ENCODE measurements at places on chromosomes 3 and 15.

- no peak overlapping the region for H3K27ac ChIP-seq
- no peaks in the 10 kb centered on the region for H3K27me3 ChIP-seq
- no peak for DNase-seq
- H3K36me3 ChIP-seq = no peaks in the 10 kb centered on the region
- no peak overlapping the region for H3K4me3 ChIP-seq
- H3K4me1 ChIP-seq = no peaks in the 10 kb centered on the region
Observed at GRCh38 chr3:30421266-30421665, 185.1 kb upstream of the TGFBR2 start.

GRCh38 chr15:28948036-28948435 lies 62.3 kb downstream of the APBA2 start:
- H3K27me3 ChIP-seq = no peaks in the 10 kb centered on the region
- DNase-seq = no peak
- H3K27ac ChIP-seq = no peak overlapping the region
- no peaks in the 10 kb centered on the region for H3K4me1 ChIP-seq
- H3K36me3 ChIP-seq = no peaks in the 10 kb centered on the region

DNA sequence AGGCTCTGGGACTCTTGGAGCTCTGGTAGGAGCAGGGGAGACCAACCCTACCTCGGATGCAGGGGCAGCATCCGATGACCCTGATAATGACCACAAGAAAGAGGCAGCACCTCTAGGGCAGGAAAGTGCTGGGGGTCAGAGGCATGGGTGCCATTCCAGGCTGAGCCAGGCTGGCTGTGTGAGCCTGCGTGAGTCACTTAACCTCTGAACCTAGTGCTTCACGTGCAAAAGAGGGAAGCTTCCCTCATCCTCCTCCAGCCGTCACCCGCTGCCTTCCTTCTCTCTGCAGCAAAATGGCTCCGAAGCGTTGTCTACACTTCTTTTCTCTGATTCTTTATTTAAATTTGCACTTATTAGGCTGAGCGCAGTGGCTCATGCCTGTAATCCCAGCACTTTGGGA lies 35.5 kb downstream of the ZDHHC19 start:
- no peak for DNase-seq
- no peaks in the 10 kb centered on the region for H3K36me3 ChIP-seq
- no peaks in the 10 kb centered on the region for H3K27me3 ChIP-seq
- no peak overlapping the region for H3K27ac ChIP-seq
- no peak overlapping the region for H3K4me3 ChIP-seq

GRCh38 chr3:139325551-139325950 lies 18.3 kb upstream of the MRPS22 start:
- no peaks in the 10 kb centered on the region for H3K36me3 ChIP-seq
- no peak overlapping the region for H3K4me3 ChIP-seq
- DNase-seq = no peak
- H3K27ac ChIP-seq = no peak overlapping the region

DNA sequence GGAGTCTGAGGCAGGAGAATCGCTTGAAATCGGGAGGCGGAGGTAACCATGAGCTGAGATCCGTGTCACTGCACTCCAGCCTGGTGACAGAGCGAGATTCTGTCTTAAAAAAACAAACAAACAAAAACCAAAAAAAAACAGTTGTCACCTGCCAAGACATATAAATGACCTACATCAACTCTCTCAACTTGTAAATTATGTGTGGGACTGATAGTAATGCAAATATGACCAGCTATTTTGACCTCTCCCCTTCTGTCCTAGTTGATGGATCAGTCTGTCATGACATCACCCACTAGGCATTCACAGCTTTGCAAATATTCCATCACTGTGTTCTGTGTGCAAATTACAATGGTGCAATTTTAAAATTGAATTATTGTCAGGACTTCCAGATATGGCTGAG lies 175.4 kb downstream of the EBLN2 start:
- DNase-seq = no peak
- H3K27ac ChIP-seq = no peak overlapping the region
- no peaks in the 10 kb centered on the region for H3K4me1 ChIP-seq
- H3K36me3 ChIP-seq = no peaks in the 10 kb centered on the region
- no peak overlapping the region for H3K4me3 ChIP-seq

GRCh38 chr3:8882171-8882593 lies 81.1 kb downstream of the RAD18 start:
- H3K4me3 ChIP-seq = no peak overlapping the region
- no peak overlapping the region for H3K27ac ChIP-seq
- no peaks in the 10 kb centered on the region for H3K27me3 ChIP-seq
- no peaks in the 10 kb centered on the region for H3K36me3 ChIP-seq

GRCh38 chr3:113948015-113948917 lies 453 bp downstream of the ZDHHC23 start:
- peak overlapping the region; percentile 71 for H3K27ac ChIP-seq
- H3K27me3 ChIP-seq = no peaks in the 10 kb centered on the region
- H3K36me3 ChIP-seq = no peaks in the 10 kb centered on the region
- H3K4me1 ChIP-seq = no peaks in the 10 kb centered on the region
- DNase-seq = no peak

DNA sequence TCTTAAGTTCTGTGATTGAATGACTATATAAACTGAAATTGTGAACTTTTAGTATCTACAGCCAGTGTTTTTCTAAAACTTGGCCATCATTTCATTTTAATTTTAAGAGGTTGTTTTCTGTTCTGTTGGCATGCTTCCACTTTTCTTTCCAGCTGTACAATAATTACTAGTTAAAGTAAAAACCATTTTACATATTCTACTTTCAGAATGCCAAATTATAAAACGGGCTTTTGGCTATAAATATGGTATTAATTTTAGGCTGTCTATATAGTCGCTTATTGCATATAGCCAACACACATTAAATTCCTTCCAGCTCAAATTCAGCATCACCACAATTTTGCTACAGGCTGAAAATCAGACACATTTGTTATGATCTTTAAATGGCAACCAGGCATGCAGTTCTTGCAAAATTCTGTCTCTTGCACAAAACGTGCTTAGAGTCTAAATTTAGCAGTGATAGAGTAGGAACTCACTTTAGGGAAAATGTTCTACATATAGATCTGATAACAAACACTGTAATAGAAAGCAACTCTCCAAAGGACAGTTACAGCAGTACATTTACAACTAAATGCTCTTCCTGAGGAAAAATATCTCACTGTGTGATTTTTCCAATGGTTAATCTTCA lies 81.1 kb downstream of the BTD start:
- H3K27me3 ChIP-seq = no peaks in the 10 kb centered on the region
- H3K4me3 ChIP-seq = no peak overlapping the region
- H3K27ac ChIP-seq = no peak overlapping the region

DNA sequence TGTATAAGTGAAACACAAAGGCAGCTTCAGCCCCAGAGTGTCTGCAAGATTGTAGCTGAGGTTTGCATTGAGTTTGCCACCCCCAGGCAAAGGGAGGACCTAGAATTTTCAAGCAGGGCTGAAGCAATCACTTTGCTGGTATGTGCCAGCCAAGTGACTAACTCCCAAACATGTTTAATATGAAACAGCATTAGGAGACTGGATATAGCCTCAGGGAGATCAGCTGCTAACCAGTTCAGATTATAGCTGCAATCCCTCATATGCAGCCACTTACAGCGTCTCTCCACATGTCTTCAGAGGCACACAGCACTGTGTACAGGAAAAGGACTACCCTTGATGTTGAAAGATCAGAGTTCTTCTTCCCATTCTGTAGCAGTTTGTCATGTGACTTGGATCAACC lies 38.4 kb upstream of the PPP2R3A start:
- H3K27ac ChIP-seq = no peak overlapping the region
- H3K4me1 ChIP-seq = no peaks in the 10 kb centered on the region
- no peaks in the 10 kb centered on the region for H3K27me3 ChIP-seq
- H3K36me3 ChIP-seq = no peaks in the 10 kb centered on the region

GRCh38 chr3:58564456-58565160 lies 12.6 kb downstream of the FAM107A start:
- no peaks in the 10 kb centered on the region for H3K4me1 ChIP-seq
- H3K4me3 ChIP-seq = no peak overlapping the region
- H3K36me3 ChIP-seq = no peaks in the 10 kb centered on the region

DNA sequence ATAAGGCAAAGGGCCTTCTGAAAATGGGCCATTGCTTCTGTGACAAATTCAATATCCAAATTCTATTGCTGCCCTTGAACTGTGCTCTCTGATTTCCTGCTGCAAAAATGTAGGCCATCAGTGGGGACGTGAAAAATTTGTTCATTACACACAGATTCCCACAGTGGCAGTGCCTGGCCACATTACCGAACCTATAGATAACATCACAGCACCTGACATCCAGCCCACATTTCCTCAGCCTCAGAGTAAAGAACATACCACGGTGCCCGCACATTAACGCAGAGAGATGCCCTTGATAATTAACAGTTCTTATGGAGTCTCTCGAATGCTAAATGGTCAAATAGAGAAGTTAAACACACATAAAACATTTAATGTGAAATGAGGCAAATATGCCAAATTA lies 931.6 kb upstream of the CFAP20DC start:
- DNase-seq = no peak
- no peak overlapping the region for H3K4me3 ChIP-seq
- H3K27ac ChIP-seq = no peak overlapping the region
- H3K36me3 ChIP-seq = no peaks in the 10 kb centered on the region

- H3K4me1 ChIP-seq = no peaks in the 10 kb centered on the region
- H3K27ac ChIP-seq = peak overlapping the region; percentile 53
- DNase-seq = no peak
Observed at GRCh38 chr3:61808526-61808925, 247.2 kb downstream of the PTPRG start.

DNA sequence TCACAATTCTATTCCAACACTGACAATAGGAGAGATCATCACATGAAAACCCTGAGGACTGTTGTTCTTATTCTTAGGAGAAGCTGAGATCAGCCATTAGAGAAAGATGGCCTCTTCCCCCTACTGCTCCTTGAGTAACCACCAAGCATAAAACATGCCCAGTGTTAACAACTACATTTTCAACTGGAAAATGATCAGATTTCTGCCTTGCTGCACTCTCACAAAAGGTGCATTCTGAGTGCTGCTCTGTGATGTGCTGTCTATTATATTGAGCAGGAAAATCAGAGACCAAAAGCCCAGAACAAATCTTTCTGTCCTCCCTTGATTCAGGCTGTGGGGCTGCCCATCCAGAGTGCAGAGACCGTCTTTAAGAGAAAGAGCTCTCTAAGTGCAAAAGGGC lies 304.6 kb upstream of the TRIM42 start:
- no peaks in the 10 kb centered on the region for H3K36me3 ChIP-seq
- H3K27ac ChIP-seq = no peak overlapping the region
- no peaks in the 10 kb centered on the region for H3K4me1 ChIP-seq
- DNase-seq = no peak
- no peaks in the 10 kb centered on the region for H3K27me3 ChIP-seq

DNA sequence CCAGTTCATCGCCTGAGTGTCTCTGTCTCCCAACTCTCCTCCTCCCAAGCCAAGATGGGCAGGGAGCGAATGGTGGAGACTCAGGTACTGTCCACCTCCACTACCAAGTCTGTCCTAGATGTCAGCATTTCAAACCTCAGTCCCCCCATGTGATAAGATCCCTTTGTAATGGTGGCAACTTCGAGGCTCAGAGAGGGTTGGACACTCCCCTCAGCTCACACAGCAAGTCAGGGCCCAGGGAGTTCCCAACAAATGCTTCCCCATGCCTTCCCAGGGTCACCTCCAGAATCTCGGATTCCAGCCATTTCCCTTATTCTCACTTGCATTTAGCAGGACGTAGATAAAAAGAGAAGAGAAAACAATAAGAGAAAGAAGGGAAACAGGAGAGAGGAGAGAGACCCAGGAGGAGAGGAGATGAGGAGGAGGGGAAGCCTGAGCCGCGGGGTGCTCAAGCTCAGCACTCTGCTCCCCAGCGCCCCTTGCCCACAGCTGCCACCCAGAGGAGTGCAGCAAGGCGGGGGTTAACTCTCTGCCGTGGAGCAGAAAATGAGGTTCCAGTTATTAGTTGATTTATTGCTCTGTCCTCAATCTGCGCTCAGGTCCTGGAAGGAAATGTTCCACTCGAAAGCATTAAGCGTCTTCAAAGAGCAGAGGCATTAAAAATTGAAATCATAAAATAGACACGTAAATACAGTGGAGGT lies 84.1 kb upstream of the LINGO1 start:
- no peaks in the 10 kb centered on the region for H3K36me3 ChIP-seq
- no peak overlapping the region for H3K4me3 ChIP-seq
- no peak overlapping the region for H3K27ac ChIP-seq
- no peaks in the 10 kb centered on the region for H3K4me1 ChIP-seq
- no peak for DNase-seq
- H3K27me3 ChIP-seq = peaks cover 15% of the 10 kb centered on the region

DNA sequence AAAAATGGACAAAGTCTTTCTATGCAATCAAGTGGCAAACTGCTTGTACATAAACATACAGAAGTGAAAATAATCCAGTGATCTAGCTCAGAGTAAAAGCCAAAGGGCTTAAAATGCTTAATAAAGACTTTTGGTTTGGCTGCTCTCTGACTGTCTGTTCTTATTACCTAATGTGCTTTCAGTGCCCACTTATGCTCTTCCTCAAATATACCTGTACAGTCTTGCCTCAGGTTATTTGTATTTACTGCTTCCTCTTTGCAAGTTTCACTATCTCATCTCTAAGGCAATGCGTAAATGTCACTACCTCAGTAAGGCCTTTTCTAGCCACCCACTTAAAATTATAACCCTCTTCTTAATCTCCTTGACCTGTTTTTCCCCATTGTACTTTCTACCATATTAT lies 171.8 kb downstream of the EPHA6 start:
- no peak for DNase-seq
- no peak overlapping the region for H3K27ac ChIP-seq
- no peaks in the 10 kb centered on the region for H3K4me1 ChIP-seq
- no peaks in the 10 kb centered on the region for H3K27me3 ChIP-seq
- no peaks in the 10 kb centered on the region for H3K36me3 ChIP-seq
- H3K4me3 ChIP-seq = no peak overlapping the region

DNA sequence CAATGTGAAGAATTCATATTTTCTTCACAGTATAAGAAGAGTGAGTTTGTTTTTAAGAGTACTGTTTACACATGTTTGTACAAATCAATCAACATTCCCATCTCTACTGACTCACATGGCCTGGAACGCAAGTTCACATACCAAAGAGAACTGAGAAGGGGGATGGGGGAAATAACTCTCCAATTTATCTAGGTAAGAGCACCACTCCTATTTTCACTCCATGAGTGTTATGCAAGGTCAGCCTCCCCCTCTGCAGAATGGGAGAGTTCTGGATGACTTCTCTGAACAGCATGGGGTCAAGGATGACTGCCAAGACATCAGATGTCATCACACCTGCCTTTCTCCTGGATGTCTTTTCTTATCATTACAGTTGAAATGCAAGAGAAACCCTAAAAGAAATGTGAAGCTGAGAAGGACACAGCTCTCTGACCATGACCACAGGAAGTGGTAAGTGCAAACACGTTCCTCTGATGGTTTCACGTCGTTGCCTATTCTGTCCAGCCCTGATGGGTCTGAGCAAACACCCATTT lies 95.2 kb downstream of the SEMA6D start:
- no peaks in the 10 kb centered on the region for H3K36me3 ChIP-seq
- H3K27ac ChIP-seq = no peak overlapping the region
- no peak overlapping the region for H3K4me3 ChIP-seq
- H3K27me3 ChIP-seq = no peaks in the 10 kb centered on the region

- H3K27ac ChIP-seq = no peak overlapping the region
- H3K36me3 ChIP-seq = no peaks in the 10 kb centered on the region
- no peaks in the 10 kb centered on the region for H3K27me3 ChIP-seq
- no peak overlapping the region for H3K4me3 ChIP-seq
- H3K4me1 ChIP-seq = no peaks in the 10 kb centered on the region
Observed at GRCh38 chr3:17800232-17800631, 57.8 kb upstream of the TBC1D5 start.

- peaks cover 6% of the 10 kb centered on the region for H3K4me1 ChIP-seq
- peak overlapping the region; percentile 86 for H3K4me3 ChIP-seq
- H3K27ac ChIP-seq = peak overlapping the region; percentile 96
- DNase-seq = no peak
- H3K27me3 ChIP-seq = no peaks in the 10 kb centered on the region
Observed at GRCh38 chr3:196942915-196943277, 568 bp upstream of the NCBP2 start.

- no peak overlapping the region for H3K4me3 ChIP-seq
- H3K27ac ChIP-seq = no peak overlapping the region
- no peaks in the 10 kb centered on the region for H3K27me3 ChIP-seq
- no peaks in the 10 kb centered on the region for H3K4me1 ChIP-seq
Observed at GRCh38 chr3:25820366-25820765, 30.5 kb downstream of the OXSM start.
